Fibroblast of skin of abdomen (primary cell): ENCODE measurements at places on chromosomes 1 and 21.
A peak's percentile ranks its signal among the peaks of the same experiment; 100 is the strongest.

DNA sequence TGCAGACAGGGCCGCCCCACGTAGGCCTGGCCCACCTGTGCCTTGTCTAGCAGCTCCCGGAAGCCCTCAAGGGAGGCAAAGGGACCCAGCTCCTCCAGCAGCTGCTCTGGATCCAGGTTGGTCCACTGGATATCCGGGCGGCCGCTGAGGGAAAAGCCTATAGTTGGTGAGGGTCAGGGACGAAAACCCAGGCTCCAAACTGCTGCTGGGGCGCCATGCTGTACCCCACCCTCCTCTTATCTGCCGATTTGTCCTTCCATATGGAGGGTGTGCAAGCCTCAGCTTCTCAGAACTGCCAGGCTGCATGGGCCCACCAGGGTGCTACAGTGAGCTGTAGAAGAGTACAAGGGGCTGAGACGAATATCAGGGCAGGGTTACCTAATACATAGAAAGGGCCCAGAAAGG, 12.2 kb downstream of the PTCH2 start:
- DNase-seq, result no peak

DNA sequence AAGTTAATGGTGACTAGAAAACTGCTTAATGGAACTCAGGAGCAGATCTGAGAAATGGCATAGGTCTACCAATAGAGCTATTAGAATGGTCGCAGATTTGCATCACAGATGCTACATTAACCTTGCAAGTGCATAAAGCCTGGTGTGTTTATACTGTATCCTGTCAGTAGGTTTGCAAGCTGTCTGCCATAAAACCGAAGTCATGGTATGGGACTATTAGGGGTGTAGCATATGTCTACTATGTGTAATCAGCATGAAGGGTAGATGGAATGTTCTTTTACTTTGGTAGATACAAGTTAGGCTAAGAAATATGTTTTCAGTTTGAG, 574.2 kb upstream of the ADGRL2 start:
- DNase-seq, result no peak

- peak; percentile 31 for DNase-seq
These were observed 42.6 kb upstream of the PTGS2 start for GRCh38 chr1:186722711-186723309.

GRCh38 chr1:69835955-69836354, 268.2 kb downstream of the LRRC7 start:
- no peak for DNase-seq

DNA sequence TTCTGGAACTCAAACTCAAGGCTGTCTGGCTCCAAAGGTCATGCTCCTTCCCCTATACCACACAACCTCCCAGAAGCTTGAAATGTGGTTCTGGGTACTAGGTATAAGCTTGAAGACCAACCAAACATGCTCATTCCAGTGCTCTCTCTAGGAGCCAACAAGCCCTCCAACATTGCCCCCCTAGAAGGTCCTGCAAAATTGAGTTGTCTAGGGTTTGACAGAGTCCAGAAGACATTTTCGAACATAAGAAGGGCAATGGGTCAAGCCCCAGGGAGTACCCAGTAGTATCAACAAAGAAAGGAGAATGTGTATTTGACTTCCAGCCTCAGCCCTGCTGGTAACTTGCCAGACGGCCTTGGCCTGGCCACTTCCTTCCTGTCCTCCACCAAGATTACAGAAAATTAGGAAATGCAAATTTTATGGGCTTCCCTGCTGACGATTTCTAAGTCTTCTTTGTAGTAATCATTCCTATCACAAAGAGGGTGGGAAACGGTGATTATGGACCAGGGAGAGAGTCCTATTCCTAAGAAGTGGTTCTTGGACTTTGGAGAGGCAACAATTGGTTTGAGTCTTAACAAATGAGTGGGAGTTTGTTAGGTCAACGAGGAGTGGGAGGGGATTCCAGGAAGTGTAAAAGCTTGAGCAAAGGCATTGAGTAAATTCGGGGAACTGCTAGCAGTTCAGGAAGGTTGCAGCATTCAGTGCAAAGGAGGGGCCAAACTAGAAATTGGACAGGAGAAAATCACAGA, 18.7 kb upstream of the SLAMF1 start:
- DNase-seq, result no peak

- DNase-seq, result peak; percentile 21
These were observed 160.1 kb upstream of the UBE2U start for GRCh38 chr1:64043288-64043687.

DNA sequence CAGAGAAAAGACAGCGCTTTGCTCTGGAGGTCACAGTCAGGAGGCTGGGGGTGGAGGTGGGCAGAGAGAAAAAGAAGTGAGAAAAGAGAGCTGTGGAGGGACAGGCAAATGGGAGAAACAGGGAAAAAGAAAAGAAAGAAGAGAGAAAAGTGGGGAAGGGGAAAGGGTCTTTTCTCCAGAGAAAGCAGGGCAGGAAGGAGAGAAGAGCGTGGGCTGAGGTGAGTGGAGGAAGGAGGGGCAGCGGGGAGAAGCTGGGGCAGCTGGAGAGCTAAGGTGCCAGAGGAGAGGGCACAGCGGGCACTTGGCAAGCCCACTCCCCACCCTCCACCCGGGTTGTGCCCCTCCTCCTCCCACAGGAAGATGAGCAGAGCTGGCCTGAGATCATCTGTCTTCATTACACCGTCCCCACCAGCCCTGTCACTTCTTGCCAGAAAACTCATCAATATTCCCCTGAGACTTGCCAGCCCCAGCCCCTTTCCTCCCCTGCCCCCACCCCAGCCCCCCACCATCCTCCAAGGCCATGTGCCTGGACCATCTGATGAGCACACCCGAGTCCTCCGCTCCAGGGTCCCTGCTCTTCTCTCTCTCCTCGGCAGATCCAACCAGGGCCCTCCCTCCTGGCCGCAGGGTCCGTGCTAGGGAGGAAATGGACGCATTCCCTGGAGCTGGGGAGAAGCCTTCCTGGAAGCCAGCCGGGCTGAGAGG, 17.0 kb upstream of the BLACAT1 start:
- no peak for DNase-seq

DNA sequence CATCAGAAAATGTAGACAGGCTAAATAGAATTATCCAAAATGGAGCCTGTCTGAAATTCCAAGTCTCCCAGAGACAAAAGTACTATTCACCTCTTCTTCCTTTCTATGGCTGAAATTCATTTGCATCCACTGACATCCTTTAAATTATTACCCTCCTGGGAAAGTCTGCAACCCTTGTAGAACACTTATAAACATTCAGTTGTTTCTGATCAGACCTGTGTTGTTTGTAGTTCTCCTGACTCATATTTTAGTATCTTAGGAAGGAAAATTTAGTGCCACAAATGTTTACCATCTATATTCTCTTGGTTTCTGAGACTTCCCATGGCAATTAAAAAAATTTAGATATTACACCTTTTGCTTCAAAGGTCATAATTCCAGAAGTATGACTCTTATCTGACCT, 69.6 kb upstream of the C1orf105 start:
- DNase-seq, result no peak

DNA sequence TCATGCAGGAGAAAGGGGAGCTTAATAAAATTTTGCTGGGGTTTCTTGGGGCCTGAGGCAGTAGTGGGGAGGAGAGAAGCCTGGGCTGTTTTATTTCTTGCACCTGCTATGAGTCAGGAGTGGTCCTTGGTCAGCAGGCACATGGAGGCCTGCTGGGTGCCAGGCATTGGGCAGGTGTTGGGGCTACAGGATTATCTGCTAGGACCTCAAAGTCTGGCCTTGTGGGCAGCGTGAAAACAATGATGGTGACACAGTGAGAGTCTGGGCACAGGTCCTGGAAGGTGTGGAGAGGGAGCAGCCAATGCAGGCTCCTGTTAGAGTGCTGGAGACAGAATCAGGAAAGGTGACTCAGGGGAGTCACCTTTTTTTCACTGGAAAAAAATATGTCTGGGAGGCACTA, 17.2 kb downstream of the ROR1 start:
- DNase-seq, result no peak

DNA sequence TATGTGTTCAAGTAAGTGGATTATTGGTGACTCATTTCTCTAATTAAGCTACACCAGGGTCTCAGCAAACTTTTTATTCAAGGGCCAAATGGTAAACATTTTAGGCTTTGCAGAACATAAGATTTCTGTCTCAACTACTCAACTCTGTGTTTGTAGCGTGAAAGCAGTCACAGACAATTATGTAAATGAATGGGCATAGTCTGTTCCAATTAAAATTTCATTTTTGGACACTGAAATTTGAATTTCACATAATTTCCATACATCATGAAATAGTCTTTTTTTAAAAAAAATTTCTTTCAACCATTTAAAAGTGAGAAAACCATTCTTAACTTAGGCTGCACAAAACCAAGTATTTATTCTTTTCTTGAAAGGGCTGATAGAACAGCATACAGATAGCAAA, 50.1 kb downstream of the IL23R start:
- no peak for DNase-seq

DNA sequence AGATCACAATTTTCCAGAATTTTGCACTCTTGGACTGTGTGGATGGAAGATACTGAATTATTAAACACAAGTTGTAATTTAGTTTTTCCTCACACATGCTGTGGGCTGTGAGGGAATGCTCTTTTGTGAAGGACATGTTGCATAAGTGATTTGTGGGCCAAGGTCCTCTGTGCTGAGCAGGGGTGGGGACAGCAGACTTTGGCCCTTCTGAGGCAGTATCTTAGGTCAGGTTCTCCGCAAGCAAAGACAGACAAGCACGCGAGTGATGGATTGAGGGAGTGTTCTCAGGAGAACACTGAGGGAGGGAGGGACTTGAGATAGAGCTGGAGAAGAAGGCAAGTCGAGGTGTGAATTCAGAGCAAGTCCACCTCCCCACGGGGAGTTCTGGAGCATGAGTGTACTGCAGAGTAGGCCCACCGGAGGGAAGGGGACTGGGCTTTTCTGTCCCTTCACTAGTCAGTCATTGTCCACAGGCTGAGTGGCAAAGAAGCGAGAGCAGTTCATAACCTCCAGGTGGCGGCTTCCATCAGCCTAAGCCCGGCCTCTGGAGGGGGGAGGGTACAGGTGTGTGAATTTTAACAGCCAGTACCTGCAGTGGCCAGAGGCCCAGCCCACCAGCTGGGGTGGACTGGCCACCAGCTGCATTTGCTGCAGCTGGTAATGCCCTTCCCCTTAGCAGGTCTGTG, 19.1 kb upstream of the CD101 start:
- no peak for DNase-seq

GRCh38 chr1:221157026-221157761, 278.0 kb downstream of the HLX start:
- no peak for DNase-seq

- peak; percentile 34 for DNase-seq
These were observed 431 bp downstream of the ARPC5 start for GRCh38 chr1:183635099-183635605.

DNA sequence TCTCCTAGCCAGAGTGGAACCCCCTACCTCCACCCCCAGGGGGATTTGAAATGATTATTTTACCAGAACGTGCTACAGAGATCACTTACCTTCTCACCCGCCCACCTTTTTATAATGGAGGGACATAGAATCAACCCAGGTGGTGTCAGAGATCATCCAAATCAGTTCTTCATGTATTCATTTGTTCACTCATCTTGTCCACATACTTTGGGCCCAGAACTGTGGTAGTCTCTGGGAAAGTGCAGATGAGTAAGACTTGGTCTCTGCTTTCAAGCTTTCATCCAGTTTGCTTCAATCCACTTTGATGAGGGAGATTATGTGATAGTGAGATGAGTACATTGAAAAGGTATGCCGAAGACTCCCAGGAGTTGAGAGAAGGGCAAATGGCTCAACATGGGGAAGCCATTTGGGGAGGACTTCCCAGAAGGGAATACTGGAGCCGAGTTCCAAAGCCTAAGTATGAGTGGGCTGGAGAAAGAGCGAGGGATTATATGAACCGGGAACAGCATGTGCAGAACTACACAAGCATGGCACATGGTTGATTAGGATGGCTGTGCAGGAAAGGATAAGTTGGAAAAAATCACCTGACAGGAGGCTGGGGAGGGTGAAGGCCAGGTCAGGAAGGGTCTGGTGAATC, 1.9 kb downstream of the FGGY start:
- DNase-seq, result peak; percentile 60

DNA sequence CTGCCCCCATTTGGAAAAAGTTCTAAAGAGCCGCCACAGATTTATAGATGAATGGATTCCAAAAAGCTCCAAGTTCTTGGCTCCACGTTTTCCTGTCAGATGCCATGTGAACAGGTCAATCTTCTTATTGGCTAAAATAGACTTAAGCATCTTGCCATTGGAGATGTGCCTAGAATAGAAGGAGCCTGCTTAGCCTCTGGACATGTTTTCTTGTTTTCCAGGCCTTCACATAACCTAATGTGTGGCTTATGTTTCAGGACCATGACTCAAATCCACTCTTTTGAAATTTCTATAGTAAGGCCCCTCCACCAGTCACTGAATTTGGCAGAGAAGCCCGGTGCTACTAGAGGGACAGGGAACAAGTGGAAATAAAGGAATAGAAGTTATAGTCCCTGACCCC, 31.5 kb downstream of the PHC2 start:
- no peak for DNase-seq

GRCh38 chr1:12087797-12088314, 24.8 kb downstream of the TNFRSF8 start:
- DNase-seq, result no peak

GRCh38 chr21:38244885-38245869, 11.6 kb upstream of the KCNJ15 start:
- peak; percentile 99 for DNase-seq

- DNase-seq, result peak; percentile 61
These were observed 2.2 kb downstream of the NUAK2 start for GRCh38 chr1:205319081-205320018.

DNA sequence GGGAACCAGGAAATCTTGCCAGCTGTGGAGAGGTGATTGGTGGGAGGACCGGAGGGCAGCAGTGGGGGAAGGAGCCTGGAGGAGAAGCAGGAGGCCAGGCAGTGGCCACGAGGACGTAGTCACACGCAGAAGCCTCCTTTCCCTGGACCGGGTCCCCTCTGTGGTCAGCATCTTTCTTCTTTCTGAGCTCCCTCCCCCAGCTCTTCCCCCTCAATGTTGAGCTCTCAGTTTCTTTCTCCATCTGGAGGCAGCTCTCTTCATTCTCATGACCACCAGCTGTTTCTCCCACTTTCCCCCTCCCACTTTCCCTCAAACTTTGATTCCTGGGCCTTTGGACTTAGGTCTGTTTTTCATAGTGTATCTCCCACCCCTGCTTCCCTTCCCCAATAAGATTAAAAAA, 18.3 kb downstream of the KIRREL1 start:
- DNase-seq, result peak; percentile 58

DNA sequence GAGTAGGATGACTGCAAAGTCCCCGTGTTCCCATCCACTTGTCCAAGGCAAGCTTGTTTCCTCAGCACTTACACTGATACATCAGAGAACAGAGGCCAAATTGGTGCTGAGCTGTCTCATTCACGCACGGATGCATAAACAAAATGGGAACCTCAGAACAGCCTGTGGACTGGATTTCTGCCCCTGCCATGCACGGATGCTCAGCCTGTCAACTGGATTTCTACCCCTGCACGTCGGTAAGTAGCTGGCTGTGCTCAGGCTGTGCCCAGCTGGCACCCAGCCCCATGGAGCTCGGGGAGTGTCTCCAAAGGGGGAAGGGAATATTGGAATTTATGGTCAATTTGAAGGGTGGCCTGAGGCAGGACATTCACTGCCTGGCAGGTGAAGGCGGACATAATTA, 40.8 kb upstream of the TMPRSS2 start:
- no peak for DNase-seq

- DNase-seq, result no peak
These were observed 2.1 kb downstream of the KRTAP10-10 start for GRCh38 chr21:44639331-44639655.

- DNase-seq, result no peak
These were observed 37.4 kb downstream of the UBE4B start for GRCh38 chr1:10070206-10070605.
